ENCODE measurements at places on chromosomes 5 and 9. TPM values are rescaled to one million over a fixed set of nuclear protein-coding genes. Genes with fewer than 3 reads are reported as not detected.

DNA sequence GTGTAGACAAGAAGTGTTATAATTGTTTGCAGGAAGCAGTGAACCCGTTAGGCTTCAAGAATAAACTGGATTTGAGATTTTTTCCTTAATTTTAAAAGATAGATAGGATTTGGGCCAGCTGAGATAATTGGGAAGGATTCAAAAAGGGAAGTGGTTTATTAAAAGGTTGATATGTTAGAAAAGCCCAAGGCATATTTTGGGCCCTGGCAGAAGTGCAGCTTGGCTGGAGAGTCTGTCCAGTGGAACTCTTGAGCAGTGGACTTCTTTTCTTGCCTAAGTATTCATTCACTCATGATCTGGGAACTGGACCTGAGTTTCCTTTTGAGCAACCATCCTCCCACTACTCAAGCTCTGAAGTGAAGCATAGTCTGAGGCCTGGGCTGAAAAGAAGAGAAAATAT, 433.4 kb downstream of the ZSWIM6 start:
- DNase-seq = no peak

The AGTPBP1 gene
- total RNA-seq = 22.3 TPM

The RFESD gene
- total RNA-seq = 1.2 TPM

The GPBP1 gene
- 72.2 TPM for total RNA-seq

- DNase-seq = no peak
Observed at GRCh38 chr5:132949136-132949535, 14.3 kb downstream of the AFF4 start.

GRCh38 chr9:114193090-114193489, 37.8 kb downstream of the COL27A1 start:
- DNase-seq = no peak

The IL9 gene
- total RNA-seq = not detected

GRCh38 chr9:76213751-76214150, 180.5 kb downstream of the RFK start:
- DNase-seq = no peak

The WHRN gene
- 2.3 TPM for total RNA-seq

The PRRX2 gene
- total RNA-seq = not detected

The UHRF2 gene
- total RNA-seq = 44.2 TPM

DNA sequence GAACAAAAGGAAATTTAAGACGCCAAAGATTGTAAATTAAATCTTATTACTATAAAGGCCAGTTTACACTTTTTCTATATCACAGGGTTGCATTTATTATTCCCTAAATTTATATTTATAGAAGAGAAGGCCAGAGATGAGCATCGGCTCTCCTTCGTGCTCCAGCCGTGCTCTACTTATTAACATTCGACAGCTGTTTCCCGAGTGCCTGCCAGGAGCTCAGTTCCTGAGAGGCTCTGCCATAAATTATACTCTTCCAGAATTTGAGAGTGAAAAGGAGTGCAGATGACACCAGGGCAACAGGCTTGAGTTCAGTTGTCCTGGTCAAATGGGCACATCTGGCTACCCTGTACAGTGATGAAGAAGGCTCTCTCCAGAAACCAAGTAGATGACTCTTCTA, 70.1 kb downstream of the PCSK5 start:
- no peak for DNase-seq

- no peak for DNase-seq
Observed at GRCh38 chr5:33800241-33800950, 91.4 kb downstream of the ADAMTS12 start.

The TEX48 gene
- not detected for total RNA-seq

GRCh38 chr9:108756746-108757490, 98.9 kb downstream of the ACTL7B start:
- DNase-seq = peak; percentile 29

The RXRA gene
- total RNA-seq = 19.2 TPM

The PTPRD gene
- not detected for total RNA-seq

GRCh38 chr5:1498623-1499416, 24.9 kb downstream of the LPCAT1 start:
- DNase-seq = no peak

The FLT4 gene
- total RNA-seq = not detected

DNA sequence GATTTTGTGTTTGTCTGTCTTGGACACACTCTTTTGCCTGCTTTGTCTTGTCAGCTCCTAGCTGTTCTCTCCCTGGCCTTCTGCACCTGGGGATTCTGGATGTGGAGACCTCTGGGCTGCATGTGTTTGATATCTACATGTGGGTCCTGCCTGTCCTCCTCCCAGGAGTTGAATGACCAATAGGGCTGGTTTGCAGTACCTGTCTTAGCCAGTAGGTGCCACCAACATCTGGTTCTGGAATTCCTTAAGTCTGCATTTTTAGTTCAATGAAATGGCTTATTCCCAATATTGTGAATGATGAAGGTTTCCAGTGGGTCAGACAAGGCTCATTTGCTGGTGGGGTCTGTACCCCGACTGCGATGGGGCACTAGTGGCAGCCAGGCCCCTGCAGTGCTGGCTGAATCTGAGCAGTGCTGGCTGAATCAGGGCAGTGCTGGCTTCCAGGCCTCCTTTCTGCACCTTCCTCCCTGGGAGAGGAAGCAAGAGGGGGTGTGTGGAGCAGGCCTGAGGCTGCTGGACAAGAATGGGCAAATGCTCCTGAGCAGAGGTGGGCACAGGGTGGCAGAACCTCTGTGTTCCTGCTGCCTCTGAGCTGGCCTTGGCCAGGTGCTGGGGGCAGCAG, 73.3 kb downstream of the RXRA start:
- no peak for DNase-seq

- no peak for DNase-seq
Observed at GRCh38 chr5:148841519-148841918, 15.1 kb downstream of the ADRB2 start.

DNA sequence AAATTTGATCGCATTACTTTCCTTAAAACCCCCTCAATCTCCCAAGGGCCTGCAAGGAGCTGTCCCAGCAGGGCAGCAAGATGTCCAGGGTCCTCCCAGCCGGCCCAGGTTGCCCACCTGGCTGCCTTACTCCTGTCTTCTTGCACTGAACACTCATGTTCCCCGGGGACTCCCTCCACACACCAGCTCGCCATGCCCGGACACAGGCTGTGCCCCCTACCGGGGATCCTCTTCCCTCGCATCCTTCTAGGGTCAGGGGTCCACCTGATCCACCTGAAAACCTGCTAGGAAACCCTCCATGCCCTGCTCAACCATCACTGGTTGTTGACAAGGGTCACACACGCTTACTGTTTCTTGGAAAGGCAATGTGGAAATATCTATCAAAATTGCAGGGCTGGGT, 172.0 kb upstream of the MSX2 start:
- DNase-seq = no peak

The LTC4S gene
- 0.35 TPM for total RNA-seq

The SLC45A2 gene
- total RNA-seq = not detected

GRCh38 chr5:10648806-10649665, 85.2 kb downstream of the ANKRD33B start:
- DNase-seq = no peak

DNA sequence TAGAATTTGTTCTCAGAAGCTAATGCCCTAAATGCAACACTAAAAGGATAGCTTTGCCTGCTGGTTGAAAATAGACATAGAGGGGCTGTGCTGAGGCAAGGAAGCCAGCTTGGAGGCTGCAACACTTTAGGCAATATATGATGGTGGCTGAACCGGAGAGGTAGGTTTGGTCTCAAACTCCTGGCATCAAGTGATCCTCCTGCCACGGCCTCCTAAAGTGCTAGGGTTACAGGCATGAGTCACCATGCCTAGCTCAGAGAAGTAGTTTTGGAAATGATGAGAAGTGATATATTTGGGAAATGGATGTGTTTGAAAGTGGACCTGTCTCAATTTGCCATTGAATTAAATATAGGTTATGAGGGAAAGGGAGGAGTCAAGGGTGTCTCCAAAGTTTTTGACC, 10.0 kb downstream of the DUSP1 start:
- DNase-seq = no peak

DNA sequence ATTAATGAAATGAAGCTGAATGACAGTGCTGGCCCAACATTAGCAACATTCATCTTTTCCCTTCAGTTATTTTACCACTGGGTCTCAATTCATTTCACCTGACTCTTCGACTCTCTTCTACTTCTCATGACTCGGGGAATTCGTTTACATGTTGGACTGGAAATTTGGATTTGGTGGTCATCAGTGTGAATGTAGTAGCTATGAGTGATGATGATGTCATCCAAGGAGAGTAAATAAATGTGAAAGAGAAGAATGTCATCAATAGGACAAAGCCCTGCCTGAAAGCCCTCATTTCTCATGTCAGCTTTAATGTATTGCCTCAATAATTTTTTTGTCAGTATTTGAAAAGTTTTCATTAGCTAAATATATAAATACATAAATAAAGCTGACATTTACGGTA, 21.9 kb upstream of the CFAP95 start:
- DNase-seq = peak; percentile 26

The IFNK gene
- total RNA-seq = not detected

GRCh38 chr9:99582814-99583213, 238.9 kb upstream of the NR4A3 start:
- no peak for DNase-seq

GRCh38 chr5:67194166-67194565, 2.4 kb downstream of the CD180 start:
- DNase-seq = no peak

DNA sequence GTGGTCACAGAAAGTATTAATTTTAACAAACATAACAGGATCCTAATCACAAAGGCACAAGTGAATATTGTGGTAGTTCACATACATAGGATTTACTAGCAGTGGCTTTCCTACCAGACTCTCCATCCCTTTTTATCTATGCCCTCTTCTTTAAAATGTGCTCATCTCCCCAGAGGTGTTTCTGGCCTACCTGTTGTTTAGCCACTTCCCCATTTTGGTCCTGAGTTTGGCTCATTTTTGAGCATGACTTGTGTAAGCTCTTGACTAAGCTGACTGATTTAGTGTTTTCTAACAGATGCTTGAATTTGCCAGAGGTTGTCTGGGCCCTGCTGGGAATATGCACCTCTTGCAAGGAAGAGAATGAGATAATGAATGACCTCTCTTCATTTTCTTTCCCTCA, 517.7 kb upstream of the CLINT1 start:
- DNase-seq = no peak

GRCh38 chr9:126844085-126844484, 16.4 kb upstream of the ZBTB34 start:
- no peak for DNase-seq

DNA sequence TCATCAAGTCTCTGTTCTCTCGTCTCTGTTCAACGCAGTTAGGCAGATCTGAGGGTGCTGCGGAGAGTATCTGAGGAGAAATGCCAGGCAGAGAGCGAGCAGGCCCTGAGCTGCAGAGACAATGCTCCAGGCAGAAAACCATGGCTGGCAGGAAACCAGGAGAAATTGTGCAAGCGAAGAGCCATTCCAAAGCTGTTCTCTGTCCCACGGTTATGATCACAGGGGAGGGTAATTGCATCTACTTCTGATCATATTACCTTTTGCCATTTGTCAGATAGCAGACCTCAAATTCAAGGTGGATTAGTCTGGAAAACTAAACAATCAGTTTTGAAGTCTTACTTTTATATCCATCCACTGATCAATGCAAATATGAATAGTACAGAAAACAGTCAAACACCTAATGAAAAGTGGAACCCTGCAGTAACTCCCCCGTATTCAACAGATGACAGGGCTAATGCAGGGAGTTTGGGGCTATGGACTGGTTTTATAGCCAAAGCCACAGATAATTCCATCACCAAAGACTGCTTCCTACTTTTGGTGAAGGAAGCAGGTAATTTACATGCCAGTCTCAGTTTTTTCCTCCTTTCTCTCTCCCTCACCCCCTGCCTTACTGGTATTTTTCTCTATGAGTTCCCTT, 228.0 kb downstream of the DCP2 start:
- peak; percentile 45 for DNase-seq

The SLC6A19 gene
- 0.02 TPM for total RNA-seq

- no peak for DNase-seq
Observed at GRCh38 chr9:38295764-38296163, 96.7 kb upstream of the ALDH1B1 start.

DNA sequence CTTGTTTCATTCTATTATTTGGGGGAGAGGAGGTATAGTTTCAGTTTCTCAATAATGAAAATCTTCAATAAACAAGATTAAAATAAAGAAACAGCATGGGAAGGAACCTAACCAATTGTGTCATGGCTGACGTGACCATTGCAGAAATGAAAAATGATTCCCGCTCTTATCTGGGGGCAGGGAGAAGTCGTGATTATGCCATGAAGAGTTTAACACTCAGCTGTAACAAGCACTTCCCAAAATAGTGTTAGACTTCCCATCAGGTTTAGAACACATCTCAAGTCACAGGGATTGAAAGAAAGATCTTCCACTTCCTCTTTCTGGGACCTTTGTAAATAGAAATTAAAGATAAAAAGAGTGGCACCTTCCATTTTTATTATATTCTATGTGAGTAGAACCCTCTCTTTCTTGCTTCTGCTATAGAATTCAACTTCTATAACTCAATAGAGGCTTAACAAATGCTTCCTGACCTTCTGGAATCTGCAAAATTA, 122.2 kb downstream of the TRPM6 start:
- no peak for DNase-seq

- no peak for DNase-seq
Observed at GRCh38 chr5:94694671-94695070, 76.2 kb downstream of the SLF1 start.

DNA sequence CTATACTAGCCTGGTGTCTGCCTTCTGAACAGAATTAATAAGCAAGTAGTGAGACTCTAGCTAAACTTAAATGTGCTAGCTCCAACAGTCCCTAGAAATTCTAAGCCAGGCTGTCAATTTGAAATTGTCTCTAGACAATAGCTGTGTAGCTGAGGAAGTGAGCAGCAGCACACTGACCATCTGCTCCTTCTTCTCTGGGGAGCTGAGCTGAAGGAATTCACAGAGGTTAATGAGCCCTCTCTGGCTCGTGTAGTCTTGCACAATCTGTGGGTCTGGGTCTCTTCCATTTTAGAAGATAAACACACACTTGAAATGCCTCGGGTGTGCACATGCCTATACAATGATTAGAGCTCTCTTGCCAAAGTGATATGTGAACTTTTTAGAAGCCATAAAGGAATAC, 63.5 kb upstream of the BARX1 start:
- no peak for DNase-seq

The GABRP gene
- not detected for total RNA-seq

- peak; percentile 70 for DNase-seq
Observed at GRCh38 chr5:43627028-43627427, 24.0 kb downstream of the NNT start.

GRCh38 chr5:107512029-107512428, 158.7 kb downstream of the EFNA5 start:
- no peak for DNase-seq

The MARCOL gene
- total RNA-seq = not detected

DNA sequence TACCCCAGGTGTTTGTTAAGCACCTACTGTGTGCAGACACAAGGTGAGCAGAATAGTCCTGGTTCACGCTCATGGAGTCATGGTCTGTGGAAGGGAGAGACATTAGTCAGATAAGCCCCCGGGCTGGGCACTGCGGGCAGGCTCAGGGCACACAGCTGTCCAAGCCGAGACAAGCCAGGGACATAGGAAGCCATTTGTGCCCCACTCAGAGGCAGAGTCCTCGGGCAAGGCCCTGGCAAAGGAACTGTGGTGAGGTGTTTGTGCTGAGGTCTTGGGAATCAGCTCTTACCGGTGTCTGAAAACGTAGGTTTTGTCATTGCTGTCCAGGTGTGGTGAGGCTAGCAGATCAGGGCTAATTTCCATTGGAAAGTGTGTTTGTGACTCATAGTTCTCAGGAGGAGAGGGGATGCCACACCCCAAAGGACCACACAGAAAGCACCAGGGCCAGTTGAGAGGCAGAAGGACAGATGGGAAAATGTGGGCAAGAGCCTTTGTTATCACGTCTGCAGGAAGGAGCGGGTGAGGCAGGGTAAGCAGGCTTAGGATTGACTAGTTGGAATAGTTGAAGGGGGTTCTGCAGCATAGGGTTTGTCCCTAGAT, 46.1 kb upstream of the NEURL1B start:
- no peak for DNase-seq

GRCh38 chr5:116754556-116754955, 179.9 kb upstream of the SEMA6A start:
- DNase-seq = no peak

The SPAAR gene
- not detected for total RNA-seq
